ENCODE measurements at places on chromosomes 3 and 15.

GRCh38 chr15:67840749-67841512, 1.1 kb upstream of the RNU6-1 start:
- DNase-seq: peak; percentile 87

DNA sequence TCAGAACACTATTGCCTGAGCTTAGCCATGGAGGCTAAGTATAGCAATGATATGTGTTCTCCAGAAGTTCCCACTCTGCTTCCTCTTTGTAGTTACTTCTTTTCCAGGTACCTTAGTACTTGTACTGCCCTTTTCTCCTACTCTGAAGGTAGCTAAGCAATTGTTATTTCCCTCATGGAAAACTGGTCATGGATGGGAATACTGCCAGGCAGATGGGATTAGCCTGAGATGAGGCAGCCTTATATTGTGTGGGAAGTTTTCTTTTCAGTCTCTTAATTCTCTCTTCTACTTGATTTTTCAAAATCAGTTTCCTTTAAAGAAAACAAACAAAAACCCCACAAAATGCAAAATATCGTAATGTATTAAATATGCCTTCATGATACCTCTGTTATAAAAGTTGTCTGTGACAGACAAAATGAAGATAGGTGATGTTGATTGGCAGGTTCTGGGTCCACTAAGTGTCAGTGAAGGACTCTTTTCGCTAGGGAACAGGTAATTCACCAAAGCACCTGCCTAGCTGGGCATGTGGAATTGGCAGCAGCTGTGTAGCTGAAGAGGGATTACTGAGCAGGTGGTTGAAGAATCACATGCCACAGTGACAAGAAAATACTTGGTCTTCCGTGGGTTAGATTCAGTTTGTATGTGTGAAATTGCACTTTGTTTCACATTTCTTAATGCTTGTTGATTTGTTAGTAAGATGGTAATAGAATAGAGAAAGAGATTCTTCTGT, 4.1 kb downstream of the ZNF609 start:
- no peak for DNase-seq

GRCh38 chr3:159257954-159258353, 456.1 kb downstream of the MFSD1 start:
- DNase-seq: no peak

- no peak for DNase-seq
Observed at GRCh38 chr15:88383354-88383753, 83.8 kb downstream of the MRPL46 start.

DNA sequence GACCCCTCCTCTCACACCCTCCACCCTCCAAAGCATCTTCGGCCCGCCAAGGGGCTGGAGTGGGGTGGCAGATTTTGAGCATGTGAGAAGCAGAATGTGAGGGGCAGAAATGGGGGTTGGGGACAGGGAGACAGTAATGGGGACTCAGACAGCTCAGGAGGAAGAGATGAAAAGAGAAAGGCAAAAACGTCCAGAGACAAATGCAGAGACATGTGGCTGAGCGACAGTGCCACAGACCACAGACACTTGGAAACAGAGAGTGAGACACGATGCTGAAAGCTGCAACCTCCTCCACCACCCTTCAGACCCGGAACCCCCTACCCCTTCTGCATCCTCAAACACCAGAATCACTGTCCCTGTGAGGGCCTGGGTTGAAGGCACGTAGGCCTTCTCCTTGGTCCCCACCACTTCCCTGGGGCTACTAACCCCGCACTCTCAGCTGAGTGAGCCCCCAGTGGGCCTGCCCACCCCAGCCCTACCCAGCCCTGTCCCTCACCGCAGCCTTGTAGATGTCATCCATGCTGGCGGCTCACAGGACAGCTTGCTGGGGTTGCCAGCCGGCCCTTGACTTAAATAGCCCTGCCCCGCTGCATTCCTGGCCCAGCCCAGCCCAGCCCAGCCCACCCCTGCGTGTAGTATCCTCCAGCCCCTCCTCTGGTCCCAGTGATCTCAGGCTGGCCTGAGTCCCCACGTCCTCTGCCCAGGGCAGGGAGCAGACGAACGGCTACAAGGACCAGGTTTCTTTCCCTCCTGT, at the start of gene TNNC1:
TSS of gene TNNC1 (minus strand) at position 546 of the 754 bp plus-strand sequence. CDS start at position 520, 26 bp downstream.
- no peak for DNase-seq

- peak; percentile 41 for DNase-seq
Observed at GRCh38 chr3:153911116-153911515, 210.1 kb upstream of the ARHGEF26 start.
